Activated CD4-positive, alpha-beta T cell treated with anti-CD3 and anti-CD28 coated beads, Interleukin-2, amount 50 U/mL, for 4 hours (primary cell): ENCODE measurements at places on chromosomes 4 and X.

DNA sequence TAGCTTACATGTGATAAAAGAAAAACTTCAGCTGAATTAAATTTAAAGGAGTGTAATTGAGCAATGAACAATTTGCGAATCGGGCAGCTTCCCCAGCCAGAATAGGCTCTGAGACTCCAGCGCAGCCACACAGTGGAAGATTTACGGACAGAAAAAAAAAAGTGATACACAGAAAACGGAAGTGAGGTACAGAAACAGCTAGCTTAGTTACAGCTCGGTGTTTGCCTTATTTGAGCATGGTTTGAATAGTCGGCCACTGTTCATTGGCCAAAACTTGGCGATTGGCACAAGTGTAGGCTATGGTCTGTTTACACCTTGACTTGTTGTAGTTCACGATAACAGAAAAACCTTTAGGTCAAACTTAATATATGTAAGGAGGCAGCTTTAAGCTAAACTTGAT is 16.7 kb upstream of the SUPT20HL1 start:
- no peak for DNase-seq

DNA sequence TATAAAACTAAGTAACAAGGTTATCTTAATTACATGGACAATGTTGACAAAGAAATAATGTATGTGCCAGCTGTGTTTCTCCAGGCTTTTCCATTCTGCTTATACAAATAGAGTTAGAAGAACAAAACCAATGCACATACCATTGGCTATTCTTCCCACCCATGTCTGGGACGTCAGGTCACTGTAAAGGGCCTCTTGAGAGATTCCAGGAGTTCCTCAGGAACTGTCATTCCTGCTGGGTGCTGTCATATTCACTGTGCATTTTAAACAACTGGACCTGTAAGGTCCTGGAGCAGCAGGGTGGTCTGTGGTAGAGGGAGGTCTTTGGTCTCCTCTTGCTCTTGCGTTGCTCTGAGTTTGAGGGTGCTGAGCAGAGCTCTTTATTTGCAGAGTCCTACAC is 74.6 kb upstream of the AP1S2 start:
- no peak for DNase-seq

DNA sequence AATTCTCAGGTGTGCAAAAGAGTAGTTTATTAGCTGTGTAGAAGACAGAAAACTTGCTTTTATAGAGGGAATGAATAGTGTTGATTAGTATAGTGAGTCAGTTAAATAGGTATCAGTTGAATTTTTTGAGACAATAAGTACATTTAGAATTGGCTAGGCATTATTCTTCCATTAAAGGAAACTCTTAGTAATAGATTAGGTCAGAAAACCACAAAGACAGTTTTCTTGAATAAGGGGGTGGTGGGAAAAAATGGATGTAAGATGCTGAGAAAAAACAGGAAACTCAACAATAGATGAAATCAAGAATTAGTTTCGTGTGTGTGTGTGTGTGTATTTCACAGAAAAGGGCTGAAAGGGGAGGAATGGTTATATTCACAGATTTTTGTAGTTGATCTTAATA is 16.8 kb downstream of the CD38 start:
- DNase-seq, result no peak

DNA sequence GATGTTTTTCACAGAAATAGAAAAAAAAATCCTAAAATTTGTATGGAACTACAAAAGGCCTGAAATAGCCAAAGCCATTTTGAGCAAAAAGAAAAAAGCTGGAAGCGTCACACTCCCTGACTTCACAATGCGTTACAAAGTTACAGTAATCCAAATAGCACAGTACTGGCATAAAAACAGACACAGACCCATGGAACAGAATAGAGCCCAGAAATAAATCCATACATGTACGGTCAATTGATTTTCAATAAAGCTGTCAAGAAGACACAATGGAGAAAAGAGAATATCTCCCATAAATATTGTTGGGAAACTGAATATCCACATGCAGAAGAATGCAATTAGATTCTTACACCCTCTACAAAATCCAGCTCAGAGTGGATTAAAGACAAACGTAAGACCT is 208.2 kb downstream of the AFAP1 start:
- no peak for DNase-seq

GRCh38 chr4:154642373-154643009 is 30.0 kb upstream of the FGG start:
- no peak for DNase-seq

DNA sequence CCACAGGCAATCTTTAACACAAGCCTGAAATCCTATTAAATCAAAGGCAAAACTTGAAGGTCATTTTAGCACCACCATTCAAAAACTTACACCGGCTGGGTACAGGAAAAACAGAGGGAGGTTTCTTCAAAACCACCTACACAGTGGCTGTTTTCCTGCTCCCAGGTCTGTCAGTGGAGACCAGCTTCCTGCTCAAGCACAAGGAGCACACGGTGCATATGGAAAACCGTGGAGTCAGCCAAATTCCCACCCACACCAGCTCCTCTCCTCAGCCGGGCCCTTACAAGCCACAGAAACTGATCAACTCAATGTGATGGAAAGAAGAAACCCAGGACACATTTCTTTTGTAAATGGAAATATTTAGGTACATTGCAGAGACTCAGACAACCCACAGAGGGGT is 14.3 kb upstream of the FAM241A start:
- no peak for DNase-seq
